ENCODE measurements at places on chromosomes 4 and X. TPM values are rescaled to one million over a fixed set of nuclear protein-coding genes. Genes with fewer than 3 reads are reported as not detected.
A peak's percentile ranks its signal among the peaks of the same experiment; 100 is the strongest.

DNA sequence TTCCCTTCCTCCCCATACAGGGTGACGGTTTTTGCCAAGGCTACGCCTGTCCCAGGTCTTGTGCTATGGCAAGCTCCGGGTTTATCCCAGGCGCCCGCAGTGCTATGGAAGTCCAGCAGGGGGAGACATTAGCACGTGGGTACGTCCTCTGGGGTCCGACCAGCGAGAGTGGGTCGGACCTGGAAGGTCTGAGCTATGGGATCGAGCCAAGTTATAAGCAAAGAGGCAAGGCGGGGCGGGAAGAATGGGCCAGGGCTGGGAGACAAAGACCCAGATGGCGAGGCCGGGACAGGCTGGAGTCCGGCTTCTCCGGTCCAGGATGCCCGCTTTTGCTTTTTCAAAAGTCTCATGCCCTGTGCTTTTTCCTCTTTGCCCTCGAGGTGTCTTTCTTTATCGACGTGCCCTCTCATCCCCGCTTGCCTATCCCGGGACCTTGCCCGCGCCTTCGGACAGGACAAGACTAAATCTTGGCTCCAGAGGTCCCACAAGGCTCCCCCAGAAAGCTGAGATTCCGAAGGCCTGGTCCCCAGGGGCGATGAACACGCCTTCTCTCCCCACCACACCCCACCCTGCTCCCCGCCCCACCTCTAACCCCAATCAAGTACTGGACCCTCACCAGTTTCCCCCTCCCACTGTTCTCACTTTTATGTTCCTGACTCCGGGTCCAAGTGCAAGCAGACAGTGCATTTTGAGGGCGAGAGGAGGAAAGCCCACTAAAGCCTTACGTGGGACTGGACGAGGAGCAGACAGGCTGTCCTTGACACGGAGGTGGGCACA, 785 bp upstream of the EFNB1 start:
- DNase-seq: peak; percentile 83

DNA sequence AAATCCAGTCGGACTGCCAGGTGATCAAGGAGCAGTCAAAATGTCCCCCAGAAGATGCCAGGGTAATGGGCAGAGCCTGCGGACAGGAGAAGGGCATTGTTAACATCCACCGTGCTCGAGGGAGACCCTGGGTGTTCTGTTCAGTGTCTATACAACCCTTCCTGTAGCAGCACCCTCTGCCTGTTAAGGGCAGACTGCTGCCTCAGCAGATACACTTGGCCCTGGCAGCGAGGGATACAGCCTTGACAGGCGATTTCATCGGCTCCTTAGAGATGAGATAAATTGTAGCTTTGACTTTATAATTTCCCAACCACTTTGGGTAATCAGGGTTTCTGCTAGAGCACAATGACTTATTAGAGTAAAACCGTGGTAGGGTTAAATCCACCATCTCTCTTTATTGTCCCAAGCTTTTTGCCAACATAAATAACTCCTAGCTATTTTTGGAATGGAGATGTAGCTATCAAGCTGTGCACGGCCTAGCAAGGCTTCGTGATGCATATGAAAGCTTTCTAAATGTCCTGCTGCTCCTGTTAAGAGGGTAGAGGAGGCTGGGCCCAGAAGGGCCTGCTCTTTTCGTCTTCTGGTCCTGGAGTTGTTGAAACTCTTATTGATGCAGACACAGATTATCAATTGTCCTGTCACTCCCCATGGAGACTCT, 195.9 kb downstream of the CPEB2 start:
- DNase-seq: peak; percentile 22

Gene SH2D1A
- total RNA-seq: not detected

Gene SHROOM3
- 23.9 TPM for total RNA-seq

DNA sequence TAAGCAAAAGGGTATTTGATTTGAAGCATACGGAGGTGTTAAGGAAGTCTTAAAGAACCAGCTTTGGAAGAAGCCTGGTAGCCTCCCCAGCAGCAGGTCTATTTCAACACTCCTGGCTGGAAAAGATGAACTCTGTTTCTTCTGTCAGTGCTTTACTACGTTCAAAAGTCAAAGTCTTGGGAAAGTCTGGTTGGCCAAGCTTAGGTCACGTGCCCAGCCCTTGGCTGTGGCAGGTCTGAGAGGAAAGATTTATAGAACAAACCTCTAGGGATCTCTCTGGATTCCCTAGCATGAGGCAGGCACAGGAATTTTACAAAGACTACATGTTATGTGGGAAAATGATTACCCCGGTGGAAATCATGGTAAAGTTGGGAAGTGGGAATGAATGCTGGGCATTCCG, 8.6 kb upstream of the ARHGAP10 start:
- DNase-seq: peak; percentile 39

DNA sequence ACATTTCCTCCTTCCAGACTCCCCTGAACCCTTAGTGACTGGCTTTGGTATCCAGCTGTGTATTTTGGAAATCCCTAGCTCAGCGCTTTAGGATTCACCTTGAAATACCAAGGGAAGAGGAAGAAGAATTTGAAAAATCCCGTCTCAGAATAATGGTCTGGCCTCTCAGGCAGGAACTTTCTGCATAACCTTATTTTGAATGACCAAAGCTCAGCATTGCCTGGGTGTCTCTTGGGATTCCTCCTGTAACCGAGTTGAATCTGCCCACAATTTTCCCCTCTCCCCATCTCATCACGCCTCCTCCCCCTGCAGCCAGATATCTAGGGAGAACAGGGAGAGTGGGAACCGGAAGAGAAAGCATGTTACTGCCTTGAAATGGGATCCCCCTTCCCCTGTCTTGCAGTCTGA, 116.2 kb downstream of the SMIM20 start:
- no peak for DNase-seq

Gene XKRX
- total RNA-seq: under 0.01 TPM

Gene LDB2
- total RNA-seq: 40.6 TPM

Gene AMBN
- total RNA-seq: not detected

Gene CLNK
- total RNA-seq: not detected

Gene KCNIP4
- not detected for total RNA-seq

- no peak for DNase-seq
Measured at GRCh38 chr4:87260477-87260876, 40.1 kb upstream of the KLHL8 start.

Gene FSTL5
- not detected for total RNA-seq

DNA sequence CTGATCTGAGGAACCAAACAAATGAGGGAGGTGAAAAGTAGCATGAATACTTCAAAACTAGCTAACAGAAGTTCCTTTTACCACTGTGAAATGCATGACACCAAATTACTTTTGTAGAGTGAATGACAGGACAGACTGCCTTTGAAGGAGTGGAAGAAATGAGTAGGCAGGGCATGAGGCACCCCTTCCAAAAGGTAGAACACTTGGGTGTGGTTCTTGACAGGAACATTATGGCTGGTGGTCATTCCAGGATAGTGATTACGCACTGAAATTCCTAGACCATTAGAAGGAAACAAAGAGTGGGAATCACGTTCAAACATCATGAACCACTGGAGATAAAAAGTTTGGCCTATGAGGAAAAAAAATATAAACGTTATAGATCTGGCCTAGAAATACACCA, 4.9 kb downstream of the HUWE1 start:
- peak; percentile 4 for DNase-seq

DNA sequence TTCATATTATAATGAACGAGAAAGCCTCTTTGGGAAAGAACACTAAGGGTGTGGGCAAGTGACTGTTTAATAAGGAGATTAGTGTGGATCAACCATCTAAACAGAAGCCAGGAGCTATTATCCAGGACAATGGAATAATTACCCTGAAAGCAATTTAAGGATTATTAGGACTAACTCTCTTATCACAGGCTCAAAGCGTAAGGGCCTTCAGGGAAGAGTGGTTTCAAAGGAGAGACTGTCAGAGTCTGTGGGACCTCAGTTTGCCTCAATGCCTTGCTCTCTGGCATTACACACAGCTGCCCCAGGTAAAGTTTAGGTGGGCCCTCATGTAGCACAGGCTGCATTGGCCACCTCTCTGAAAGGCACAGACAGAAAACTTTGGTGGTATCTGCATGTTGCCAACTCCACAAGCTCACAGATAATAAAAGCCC, 717.2 kb upstream of the ADGRL3 start:
- no peak for DNase-seq

GRCh38 chrX:56029691-56030090, 202.5 kb upstream of the KLF8 start:
- DNase-seq: no peak

DNA sequence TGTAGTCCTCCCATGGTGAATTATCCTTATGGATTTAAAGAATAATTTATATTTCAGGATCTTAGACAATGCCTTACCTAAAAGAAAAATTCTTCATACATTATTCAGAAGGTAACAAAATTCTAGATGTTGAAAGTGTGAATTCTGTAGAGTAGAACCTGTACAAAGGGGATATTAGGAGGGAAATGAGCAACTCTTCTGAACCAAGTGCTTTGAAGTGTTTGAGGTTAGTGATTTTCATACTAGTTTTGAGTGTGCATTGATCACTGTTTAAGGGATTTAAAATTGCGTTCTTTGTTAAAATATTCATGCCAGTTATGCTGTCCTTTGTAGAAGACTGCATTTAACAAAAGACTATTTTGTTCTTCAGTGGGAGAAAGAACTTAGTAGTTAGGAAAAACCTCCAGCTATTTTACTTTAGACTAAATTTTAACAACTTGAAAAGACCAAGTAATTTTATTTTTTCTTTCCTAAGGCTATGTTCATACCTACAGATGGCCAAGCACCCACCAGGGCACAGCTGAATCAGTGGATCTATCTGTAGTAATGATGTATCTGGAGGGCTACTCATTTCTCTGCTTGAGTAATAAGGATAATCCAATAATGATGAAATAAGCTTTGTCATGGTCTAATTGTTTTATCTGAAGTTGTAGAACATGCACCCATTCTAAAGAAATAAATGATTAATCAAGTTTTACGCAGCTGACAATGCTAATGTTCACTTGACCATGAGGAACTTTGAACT, 134.3 kb upstream of the RPS6KA6 start:
- no peak for DNase-seq

DNA sequence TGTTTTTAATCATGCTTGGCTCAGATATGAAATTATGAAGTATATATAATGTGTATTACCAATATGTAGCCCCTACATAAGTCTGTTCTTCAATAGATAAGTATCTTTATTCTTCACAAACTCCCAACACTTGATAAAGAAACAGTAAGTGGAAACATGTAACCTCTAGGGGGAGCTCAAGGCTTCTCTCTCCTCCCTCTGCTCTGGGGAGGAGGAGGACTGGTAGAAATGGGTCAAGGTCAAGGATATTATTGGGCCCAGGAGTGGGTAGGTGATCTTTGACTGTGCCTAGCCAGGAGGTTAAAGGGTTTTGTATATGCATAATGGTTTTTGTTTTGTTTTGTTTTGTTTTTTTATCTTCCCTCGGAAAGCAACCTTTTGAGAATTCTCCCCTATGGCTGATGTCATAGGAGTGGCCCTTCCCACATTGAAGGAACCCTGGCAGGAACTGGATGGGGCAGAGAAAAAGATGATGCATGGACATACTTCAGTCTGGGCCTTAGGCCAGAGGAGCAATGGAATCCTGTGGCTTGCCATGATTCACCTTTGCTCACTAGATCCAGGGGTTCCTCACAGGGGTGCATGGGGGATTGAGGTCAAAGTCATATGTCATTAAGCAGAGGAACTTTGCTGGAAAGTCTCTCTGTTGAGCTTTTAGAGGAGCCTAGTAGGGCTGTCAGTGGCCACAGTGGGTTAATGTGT, 460.3 kb downstream of the MID1IP1 start:
- peak; percentile 75 for DNase-seq

Gene SCD5
- total RNA-seq: 10.5 TPM

DNA sequence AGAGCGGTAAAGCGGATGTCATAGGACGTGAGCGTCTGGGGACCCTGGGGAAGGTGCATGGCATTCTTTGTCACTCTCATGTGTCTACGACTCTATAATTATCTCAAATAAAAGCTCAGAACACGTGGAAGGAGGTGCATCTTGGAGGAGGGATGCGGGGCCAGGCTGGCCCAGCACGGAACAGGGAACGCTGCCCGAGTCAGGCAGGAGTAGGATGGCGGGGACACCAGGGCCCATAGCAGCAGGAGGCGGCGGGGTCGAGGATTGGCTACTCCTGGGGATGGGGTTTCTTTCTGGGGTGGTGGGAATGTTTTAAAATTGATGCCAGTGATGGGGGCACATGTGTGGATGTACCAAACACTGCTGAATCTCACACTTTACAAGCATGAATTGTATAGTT, 5.4 kb upstream of the HTRA3 start:
- DNase-seq: no peak

All from fibroblast of lung (primary cell).